ENCODE measurements at places on chromosomes 11 and 22.

- DNase-seq, result no peak
Measured at GRCh38 chr11:36449561-36450096, 60.4 kb downstream of the TRAF6 start.

DNA sequence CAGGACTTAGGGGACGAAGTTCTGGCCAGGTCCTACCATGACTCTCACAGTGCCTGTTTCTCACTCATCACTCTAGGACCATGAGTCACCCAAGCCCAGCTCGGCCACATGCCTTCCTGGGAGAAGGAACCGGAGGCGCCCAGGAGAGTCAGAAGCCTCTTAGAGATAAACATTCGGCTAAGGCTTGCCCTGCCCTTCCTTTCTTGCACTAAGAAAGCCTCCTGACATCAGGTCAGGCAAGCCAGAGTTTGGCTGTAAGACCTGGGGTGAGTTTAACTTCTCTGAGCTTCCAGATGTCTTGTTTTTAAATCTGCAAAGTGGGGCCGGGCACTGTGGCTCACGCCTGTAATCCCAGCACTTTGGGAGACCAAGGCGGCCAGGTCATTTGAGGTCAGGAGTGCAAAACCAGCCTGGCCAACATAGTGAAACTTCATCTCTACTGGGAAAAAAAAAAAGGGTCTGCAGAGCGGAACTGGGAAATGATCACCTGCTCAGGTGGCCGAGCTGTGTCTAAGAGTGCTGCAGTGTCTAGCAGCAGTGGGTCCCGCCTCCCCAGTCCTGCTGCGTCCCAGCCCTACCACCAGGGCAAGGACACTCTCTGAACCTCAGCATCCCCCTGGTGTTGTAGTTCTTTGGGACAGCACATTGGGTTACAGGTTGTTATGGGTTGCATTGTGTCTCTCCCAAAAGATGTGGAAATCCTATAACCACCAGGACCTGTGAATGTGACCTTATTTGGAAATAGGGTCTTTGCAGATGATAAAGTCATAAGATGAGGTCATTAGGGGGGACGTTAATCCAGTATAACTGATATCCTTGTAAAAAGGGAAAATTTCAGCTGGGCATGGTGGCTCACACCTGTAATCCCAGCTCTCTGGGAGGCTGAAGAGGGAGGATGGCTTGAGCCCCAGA lies 1.8 kb upstream of the CARS1 start:
- DNase-seq, result no peak

DNA sequence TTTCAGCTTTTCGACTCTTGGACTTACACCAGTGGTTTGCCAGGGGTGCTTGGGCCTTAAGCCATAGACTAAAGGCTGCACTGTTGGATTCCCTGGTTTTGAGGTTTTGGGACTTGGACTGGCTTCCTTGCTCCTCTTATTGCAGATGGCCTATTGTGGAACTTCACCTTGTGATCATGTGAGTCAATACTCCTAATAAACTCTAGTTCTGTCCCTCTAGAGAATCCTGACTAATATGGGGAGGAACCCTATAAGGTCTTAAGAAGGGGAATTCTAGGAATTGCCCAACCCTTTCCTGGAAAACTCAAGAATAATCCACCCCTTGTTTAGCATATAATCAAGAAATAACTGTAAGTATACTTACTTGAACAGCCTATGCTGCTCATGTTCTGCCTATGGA lies 491.8 kb downstream of the TMEM135 start:
- no peak for DNase-seq

DNA sequence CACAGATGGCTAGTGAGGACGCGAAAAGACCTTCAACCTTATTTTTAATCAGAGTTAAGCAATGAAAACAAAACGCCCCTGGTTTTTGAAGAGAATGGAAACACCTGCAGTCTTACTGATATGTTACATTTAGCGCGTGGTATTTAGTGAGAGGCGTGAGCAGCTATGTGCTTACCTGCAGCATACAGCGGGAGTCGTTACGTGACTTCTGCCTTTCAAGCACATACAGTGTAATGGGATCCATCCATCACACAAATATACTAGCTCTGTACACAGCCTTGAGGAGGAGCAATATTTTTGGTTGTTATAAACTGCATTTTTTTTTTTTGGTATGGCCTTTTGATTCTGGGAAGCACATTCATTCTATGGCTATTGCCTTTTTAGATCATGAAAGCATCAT lies 5.5 kb downstream of the KRTAP5-2 start:
- no peak for DNase-seq

DNA sequence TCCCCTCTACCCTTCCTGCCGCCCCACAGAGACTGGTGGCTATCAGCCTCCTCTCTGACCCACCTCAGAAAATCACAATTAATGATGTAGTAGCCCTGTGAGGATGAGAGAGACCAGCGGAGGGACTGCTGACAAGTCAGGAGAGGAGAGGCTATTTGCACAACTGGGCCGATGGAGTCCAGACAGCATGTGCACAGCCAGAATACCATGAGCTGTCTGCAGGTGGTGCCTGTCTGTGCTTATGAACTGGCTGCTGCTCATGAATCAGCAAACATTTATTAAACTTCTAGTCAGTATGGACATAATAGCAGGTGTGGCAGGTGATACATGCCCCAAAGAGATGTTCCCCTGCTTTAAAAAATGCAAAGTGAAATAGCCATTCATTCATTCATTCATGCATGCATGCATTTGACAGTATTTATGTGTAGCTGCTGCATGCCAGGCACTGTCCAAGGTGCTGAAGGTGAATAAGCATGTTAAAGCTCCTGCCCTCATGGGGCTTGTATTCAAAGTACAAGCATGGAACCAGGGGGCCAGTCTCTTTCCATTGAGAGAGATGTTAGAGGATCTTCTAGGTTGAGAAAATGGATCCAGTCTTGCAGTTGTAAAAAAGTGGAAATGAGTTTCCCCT lies 141.3 kb downstream of the GRIK4 start:
- DNase-seq, result no peak

- DNase-seq, result no peak
Measured at GRCh38 chr11:132691848-132692550, 840.3 kb downstream of the OPCML start.
